ENCODE measurements at places on chromosomes 3 and 15. TPM values are rescaled to one million over a fixed set of nuclear protein-coding genes. Genes with fewer than 3 reads are reported as not detected.

The TBL1XR1 gene
- total RNA-seq, result 118 TPM

DNA sequence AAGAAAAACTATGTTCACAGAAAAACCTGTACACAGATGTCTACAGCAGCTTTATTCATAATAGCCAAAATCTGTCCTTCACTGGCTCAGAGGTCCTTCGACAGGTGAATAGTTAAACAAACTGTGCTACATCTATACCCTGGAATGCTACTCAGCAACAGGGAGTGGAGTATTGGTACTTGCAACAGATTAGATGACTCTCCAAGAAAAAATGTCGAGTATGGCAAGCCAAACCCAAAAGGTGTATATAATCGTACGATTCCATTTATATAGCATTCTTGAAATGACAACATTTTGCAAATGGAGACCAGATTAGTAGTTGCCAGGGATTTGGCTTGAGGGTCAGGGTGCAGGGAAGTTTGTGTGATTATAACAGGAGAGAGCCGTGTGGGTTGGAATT lies 22.4 kb upstream of the RGMA start:
- DNase-seq, result no peak

GRCh38 chr3:69165744-69166143 lies 43.3 kb upstream of the LMOD3 start:
- no peak for DNase-seq

GRCh38 chr15:27272427-27272826 lies 301.4 kb downstream of the GABRG3 start:
- no peak for DNase-seq

- DNase-seq, result no peak
Observed at GRCh38 chr3:40057786-40058185, 248.4 kb downstream of the MYRIP start.

DNA sequence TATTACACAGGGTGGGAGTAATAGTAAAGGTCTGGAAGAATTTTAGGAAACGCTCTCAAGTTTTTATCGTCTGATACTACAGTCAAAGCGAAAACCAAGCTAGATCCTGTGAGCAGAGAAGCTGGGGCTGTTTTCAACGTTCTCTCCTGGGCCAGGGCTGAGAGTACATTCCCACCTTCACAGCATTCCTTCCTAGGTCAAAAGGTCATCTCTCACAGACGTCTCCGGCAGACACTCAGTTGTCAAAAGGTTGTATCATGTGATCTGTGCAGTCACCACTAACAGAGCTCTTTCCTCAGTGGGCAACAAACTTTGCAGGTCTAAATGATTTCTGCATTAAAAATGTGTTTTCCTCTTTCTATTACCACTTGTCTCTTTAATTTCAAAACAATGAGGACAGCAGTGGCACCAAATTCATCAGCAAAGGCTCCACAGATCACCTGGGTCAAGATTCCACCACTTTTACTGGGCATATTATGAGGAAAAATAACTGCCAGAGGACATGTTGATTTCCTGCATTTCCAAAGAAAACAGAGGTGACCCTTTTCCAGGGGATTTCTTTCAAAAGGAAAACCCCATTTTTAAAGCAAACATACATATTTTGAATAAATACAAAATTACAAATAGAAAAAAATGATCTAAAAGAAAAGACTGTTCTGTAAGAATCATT lies 41.9 kb downstream of the MEIS2 start:
- no peak for DNase-seq

DNA sequence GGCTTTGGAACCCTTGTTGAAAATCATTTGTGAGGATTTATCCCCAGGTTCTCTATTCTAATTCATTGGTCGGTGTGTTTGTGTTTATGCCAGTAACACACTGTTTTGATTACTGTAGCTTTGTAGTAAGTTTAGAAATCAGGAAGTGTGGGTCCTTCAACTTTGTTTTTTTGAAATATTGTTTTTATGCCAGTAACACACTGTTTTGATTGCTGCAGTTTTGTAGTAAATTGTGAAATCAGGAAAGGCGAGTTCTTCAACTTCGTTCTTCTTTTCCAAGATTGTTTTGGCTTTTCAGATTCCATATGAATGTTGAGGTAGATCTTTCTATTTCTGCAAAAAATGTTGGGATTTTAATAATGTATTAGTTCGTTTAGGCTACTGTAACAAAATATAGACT lies 314.6 kb downstream of the RPLP1 start:
- no peak for DNase-seq

GRCh38 chr3:139455855-139456254 lies 20.5 kb downstream of the RBP2 start:
- DNase-seq, result no peak

- no peak for DNase-seq
Observed at GRCh38 chr15:80260551-80260950, 8.5 kb upstream of the CTXND1 start.

DNA sequence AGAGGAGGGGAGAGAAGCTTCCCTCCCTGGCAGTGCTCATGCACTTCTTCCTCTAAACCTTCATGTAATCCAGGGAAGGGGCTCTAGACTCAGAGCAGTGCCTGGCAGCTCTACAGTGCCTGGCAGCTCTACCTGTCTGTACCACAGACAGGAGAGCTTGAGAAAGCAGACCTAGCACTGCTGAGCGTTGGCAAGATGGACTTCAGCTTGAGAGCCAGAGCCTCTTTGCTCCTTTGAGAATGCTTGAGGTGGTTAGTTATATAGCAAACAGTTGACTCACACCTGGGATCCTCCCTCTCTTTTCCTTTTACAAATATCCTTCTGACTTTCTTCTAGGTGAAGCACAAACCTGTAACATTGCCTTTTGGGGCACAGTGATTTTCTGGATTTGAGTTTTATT lies 20.9 kb downstream of the FBXO22 start:
- DNase-seq, result no peak

DNA sequence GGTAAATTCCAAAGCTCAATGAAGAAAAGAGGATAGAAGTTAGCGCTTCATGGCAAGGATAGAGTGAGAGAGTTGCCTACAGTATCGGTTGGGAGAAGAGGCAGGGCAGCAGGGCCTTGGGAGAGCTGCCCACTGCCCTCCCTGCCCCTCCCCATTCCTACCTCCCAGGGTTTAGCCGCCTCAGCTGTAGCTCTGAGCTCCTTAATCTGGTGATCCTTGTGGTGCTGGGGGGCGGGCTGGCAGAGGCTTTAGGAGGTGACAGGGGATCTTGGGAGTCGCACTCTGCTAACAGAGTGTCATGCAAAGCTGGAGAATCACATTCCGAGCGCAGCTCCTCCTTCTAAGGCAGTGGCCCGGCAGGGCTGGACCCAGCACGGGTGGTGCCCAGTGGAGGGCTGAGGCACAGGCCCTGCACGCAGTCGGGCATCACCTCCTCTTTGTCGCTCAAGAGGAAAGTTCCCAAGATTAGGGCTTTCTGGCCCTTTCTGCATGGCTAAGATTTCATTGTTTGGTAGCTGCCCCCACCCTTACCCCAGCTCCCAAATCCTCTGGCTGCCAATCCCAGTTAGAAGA lies 57.1 kb upstream of the POLG start:
- DNase-seq, result no peak

- no peak for DNase-seq
Observed at GRCh38 chr3:56101576-56101975, 366.7 kb downstream of the ERC2 start.

GRCh38 chr3:66239513-66240123 lies 18.8 kb downstream of the SLC25A26 start:
- DNase-seq, result no peak

- no peak for DNase-seq
Observed at GRCh38 chr3:37086918-37087317, 87.5 kb downstream of the LRRFIP2 start.

GRCh38 chr3:67619991-67620390 lies 34.4 kb downstream of the SUCLG2 start:
- DNase-seq, result no peak

DNA sequence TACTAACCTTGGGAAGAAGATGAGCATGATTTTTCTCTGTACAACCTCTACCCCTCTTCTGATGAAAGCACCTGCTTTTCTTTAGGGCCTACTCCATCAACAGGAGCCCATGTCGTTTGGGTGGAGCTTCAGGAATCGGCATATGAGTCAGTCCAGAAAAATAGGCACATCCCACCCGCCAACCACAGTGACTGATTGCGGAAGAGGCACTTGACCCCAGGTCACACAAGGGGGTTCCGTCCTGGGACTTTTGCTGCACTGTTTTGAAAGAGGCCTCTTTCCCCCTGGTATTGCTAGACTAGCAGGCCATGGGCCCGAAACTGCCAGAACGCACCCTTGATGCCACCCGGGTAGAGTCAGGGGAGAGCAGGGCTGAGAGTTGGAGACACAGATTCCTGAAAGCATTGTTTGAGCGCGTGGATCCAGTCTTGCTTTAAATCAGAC lies 19.3 kb upstream of the NRROS start:
- DNase-seq, result peak; percentile 54

DNA sequence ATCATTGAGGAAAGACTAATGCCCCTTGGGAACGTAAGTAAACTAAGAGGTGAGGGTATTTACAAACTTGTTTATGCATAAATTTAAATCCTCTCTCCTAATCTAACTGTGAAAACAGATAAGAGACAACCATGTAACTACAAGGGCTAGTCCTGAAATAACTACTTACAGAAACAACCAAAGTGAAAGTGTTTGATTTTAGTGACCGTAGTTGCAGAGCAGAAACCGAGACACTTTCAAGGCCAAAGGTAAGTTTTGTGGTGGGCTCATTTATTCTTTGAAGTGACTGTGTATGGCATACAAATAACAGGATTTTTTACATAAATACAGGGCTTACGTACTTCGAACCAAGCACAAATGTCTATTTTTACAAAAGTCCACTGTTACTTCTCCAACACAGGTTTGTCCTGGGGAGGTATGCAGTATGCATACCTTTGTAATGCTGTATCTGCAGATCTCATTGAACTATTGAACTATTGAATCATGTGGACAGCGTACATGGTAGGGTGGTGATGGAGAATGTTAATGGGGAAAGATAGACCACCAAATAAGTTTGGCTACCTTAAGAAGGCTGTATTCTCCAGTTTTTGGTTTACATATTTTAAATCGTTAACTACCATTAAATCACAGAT lies 99.6 kb upstream of the RBMS3 start:
- DNase-seq, result no peak

- no peak for DNase-seq
Observed at GRCh38 chr3:43152649-43153048, 46.8 kb upstream of the POMGNT2 start.

GRCh38 chr3:26381411-26381810 lies 241.2 kb upstream of the LRRC3B start:
- no peak for DNase-seq

GRCh38 chr3:179432021-179432420 lies 19.2 kb downstream of the GNB4 start:
- no peak for DNase-seq

The ANKRD63 gene
- 0.65 TPM for total RNA-seq

The IFT80 gene
- total RNA-seq, result 13.6 TPM

- DNase-seq, result no peak
Observed at GRCh38 chr3:191246630-191247029, 47.6 kb downstream of the OSTN start.

- no peak for DNase-seq
Observed at GRCh38 chr3:106792716-106793115, 584.5 kb upstream of the CCDC54 start.

The ZNF592 gene
- total RNA-seq, result 17.0 TPM

- no peak for DNase-seq
Observed at GRCh38 chr3:48863122-48863521, 15.4 kb upstream of the PRKAR2A start.

The KCNMB3 gene
- total RNA-seq, result 2.1 TPM

The TRPM7 gene
- total RNA-seq, result 21.1 TPM

DNA sequence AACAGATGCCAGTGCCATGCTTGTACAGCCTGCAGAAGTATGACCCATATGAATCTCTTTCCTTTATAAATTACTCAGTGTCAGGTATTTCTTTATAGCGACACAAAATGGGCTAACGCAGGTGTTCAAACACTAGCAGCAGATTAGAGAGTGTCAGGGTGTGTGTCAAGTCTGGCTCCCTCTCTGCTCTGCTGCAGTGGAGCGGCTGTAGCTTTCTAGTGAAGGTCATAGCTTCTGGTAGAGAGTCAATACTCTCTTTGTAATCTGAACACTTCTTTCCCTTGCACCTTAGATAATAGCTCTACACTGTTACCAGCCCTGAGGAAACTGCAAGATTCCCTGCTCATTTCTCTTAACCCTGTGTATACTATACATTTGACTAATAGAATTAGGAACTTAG lies 483.2 kb upstream of the TGFBR2 start:
- DNase-seq, result no peak

GRCh38 chr15:28885630-28886430 lies at the start of gene APBA2:
APBA2 (plus strand) TSS chr15:28885974; CDS start chr15:29053885, 167,911 bp downstream.
- no peak for DNase-seq

Data from left cardiac atrium (tissue), 4 donors.